ENCODE measurements at places on chromosomes 1 and 21.

- no peak for DNase-seq
Observed at GRCh38 chr1:225453797-225454648, 26.2 kb upstream of the LBR start.

GRCh38 chr1:214700437-214700836 lies 97.4 kb downstream of the CENPF start:
- no peak for DNase-seq

DNA sequence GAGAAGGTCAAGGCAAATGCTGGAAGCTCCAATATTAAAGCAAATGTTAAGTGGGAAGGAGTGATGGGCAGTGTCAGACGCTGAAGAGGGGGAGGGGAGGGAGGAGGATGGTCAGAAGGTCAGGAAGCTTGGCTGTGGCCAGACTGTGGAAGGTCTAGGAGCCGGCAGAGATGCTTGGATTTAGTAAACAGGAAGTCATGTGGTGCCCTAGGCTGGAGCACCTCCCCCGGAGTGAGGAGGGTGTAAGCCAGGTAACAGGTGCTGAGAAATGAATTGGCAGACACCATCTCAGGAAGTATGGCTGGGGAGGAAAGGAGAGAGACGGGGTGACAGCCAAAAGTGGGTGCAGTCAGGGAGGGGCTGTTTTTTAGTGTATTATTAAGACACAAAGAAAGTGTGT lies 17.7 kb downstream of the CSMD2 start:
- no peak for DNase-seq

DNA sequence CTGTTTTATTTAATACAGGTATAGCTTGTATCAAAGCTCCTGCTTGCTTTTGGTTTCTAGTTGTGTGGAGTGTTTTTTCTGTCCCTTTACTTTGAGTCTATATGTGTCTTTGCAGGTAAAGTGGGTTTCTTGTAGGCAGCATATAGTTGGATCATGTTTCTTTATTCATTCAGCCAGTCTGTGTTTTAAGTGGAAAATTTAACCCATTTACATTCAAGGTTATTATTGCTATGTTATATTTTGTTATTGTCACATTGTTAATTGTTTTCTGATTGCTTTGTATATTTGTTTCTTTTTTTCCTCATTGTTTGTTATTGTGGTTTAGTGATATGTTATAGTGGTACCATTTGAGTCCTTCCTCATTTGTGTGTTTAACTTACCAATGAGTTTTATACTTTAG lies 26.7 kb downstream of the CLDN19 start:
- no peak for DNase-seq

GRCh38 chr1:32150847-32151246 lies 28.6 kb upstream of the TXLNA start:
- no peak for DNase-seq

DNA sequence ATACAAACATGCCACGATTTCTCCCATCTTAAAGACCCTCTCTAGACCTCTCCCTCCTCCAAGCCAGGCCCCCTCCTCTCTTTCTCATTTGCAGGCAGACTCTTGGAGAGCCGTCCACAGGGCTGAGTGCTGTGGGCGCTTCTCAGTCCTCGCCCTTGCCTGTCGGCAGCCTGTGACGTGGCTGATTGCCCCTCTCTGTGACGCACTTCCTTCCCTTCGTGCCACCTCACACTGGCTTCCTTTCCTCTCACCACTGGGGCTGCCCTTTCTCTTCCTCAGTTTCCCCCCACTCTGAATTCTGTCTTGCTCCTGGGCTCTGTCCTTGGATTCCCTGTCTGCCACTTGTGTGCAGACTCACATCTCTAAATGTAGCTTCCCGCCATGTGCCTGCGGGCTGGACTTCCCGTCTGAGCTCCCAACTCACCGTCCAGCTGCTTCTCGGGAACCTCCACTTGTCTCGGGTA lies 227.2 kb downstream of the CAMTA1 start:
- no peak for DNase-seq

- no peak for DNase-seq
Observed at GRCh38 chr1:203860396-203861025, 888 bp upstream of the SNRPE start.
